ENCODE measurements at places on chromosomes 7 and 10.

DNA sequence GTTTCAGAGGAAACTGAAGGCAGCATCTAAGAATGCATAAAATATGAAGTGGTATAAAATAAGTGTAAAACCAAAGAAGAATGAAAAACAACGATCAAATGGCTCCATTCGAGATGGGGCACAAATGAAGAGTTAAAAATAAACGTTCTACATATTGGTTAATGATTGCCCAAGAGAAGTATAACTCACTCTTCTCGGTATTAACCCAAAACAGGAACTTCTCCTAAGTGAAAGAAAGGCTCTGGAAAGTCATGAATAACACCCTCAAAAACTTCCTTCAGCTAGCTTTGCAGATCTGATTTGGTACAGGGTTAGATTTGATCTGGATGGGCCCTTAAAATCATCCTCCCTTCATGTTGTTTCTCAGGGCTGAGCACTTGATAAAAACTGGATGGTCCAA is 94.3 kb upstream of the ADO start:
- no peak for DNase-seq

- DNase-seq: no peak
Observed at GRCh38 chr10:18523025-18523424, 128.4 kb downstream of the NSUN6 start.

DNA sequence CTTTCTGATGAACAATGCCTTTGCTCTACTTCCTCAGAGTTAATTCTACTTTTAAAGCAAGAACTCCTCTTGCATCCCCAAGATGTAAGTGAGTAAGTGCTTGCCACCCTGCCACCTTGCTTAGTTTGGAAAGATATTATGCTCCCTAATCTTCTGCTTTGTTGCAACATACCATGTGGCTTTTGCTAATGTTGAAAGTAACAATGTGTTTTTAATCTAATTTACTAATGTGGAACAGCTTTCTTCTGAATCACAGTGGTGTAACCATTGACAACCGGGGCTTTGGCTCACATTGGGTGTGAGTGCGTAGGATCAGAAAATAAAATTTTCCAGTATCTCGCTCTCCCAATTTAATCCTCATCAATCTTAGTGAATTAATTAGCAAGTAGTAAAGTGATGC is 254.1 kb upstream of the PTER start:
- no peak for DNase-seq

DNA sequence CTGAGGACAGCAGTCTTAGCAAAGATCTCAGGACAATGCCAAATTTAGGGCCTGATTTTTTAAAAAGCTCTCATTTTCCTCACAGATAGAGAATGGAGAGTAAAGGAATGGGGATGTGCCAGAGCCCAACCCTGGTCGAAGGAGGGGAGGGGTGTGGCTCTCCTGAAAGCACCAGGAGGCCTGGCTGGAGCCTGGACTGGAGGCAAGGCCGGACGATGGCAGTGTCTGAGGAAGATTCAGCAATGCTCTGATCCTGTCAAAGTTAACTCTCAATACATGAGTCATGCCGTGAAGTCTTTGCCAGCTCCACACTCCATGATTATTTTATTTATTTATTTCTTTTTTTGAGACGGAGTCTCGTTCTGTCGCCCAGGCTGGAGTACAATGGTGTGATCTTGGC is 108.3 kb downstream of the UPF2 start:
- DNase-seq: no peak

DNA sequence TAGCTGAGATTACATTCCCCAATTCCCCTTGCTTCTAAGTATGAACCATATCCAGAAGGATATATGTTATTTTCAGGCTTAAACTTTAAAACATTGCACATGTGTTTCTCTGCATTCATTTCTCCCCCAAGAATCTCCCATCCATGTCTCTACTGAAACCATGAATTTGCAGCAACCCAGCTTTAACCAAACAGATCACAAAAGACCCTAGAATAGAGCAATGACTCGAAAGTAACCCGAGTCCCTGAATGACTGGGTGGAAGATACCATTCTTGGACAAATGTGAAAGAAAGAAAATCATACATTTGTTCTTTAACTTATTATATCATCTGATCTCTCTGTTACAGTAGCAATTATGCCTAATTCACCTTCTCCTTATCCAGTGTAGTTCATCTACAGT is 278.7 kb downstream of the IPMK start:
- DNase-seq: no peak

DNA sequence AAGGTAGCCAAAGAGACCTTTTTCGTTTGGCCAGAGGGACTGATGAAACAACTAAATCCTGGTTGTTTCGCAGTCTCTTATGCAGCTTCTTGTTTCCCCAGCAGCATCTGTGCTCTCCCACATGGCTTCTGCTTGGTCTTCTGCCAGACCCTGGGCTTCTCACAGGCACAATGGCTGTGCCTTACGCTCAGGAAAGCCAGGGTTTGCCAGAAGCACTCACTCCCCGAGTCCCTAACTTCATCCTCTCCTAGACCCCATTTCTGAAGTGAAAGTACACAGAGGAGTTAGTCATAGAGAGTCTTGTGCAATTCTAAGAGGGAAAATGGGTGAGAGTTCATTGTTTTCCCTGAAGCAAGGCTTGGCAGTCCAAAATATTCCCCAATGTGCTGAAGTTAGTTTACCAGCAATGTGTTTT is 121.7 kb downstream of the EVX1 start:
- DNase-seq: no peak

DNA sequence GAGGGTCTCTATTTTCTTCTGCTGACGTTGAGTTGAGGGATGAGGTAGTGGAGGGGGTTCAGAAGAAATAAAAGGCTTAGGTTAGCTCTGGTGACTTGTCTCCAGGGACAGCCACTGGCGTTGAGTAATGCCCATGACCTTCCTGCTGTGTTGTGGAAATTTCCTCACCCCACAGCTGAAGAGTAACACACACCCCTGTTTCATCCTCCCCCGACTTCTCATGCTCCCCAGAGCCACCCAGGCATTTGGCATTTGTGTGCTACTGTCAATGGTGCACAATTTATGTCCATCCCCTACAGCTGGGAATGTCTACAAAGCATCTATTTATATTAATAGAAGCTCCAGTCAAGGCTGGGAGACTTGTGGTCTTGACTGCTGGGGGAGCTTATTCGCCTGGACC is 4.7 kb upstream of the TMEM72 start:
- DNase-seq: no peak

DNA sequence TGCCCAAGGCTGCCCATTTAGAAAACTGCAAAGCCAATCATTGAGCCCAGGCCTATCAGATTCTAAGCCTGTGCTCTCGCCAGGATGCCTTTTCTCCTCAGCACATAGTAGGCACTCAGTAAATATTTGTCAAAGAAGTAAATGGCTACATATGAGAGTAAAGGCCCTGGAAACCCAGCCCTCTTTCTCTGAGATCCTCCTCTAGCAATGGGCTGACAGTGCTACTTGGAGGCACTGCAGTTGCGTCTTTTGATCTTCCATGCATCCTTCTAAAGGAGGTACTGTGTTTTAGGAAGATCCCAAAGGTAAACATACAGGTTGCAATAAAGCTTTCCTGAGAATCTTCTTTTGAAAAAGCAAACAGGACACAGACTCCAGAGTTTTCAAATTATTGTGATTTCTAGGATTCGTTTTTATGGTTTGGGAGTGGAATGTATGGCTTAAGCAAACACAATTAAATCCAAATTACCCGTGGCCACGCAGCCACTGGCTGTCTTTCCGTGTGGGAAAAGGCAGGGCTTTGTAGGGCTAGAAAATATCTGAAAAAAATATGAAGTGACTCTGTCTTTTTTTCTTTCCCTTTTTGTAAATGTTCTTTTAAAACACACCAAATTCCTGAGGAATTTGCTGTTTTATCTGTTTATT is 151.3 kb upstream of the BMPER start:
- no peak for DNase-seq

DNA sequence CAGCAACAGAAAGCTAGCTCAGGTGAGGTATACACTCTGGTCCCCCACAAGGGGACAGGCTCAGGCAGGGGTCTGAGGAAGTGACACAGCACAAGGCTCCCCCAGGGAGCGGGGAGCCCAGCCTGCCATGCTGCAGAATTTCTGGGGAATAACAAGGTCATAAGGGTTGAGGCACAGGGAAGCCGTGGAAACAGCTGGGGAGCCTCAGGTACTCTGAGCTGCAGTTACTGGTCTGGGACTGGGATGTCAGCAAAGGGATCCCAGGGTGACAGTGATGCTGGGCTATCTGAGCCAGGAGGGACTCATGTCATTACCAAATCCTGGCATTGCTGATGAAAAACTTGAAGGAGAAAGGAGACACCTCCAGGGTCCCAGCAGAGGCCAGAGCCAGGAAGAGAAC is 64.4 kb upstream of the NANOS1 start:
- DNase-seq: no peak

- no peak for DNase-seq
Observed at GRCh38 chr10:94443047-94443446, 40.7 kb downstream of the TBC1D12 start.

DNA sequence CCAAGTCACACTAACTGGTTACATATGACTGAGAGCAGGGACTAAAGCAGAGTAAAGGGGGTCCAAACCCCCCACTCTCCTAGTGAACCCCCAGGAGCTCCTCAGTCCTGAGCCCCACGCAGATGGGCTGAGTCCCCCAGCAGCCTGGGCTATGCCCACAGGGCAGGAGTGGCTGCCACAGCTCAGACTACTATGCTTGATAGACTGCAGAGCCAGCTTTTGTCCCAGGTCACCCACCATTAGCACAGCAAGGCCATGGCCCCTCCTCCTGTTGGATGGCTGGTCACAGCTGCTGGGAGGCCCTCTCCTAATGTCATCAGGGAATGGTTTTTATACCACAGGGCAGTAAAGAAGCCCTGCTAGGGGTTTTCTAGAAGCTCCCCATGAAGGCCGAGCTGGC is 46.3 kb upstream of the FGFR2 start:
- no peak for DNase-seq

DNA sequence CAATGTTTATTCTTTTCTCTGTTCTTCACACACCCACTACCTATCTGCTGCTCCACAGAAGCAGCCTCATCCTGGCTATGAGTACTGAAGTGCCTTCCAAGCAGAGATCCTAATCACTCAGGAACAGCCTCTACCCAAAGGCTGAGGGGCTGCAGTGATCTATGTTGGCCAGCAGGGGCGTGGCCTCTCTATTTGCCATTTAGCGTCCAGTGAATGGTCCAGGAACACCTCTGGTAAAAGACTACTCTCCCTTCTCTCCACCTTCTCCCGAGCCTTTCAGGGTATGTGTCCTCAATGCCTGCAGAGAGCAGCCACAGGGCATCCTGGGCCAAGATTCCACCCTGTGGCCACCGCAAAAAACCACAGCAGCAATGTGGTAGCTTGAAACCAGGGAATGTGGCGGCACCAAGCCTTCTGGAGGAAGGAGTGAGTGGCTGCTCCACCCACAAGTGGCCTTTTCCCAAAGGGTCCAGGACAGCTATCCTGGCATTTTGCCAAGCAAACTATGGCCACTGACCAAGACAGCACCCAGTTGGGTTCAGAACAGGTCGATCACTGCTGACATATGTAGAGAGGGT is 70.9 kb downstream of the SYPL1 start:
- peak; percentile 29 for DNase-seq

GRCh38 chr10:7084280-7085005 is 326.4 kb downstream of the SFMBT2 start:
- no peak for DNase-seq

- DNase-seq: no peak
Observed at GRCh38 chr10:123821136-123821535, 70.5 kb downstream of the CPXM2 start.

DNA sequence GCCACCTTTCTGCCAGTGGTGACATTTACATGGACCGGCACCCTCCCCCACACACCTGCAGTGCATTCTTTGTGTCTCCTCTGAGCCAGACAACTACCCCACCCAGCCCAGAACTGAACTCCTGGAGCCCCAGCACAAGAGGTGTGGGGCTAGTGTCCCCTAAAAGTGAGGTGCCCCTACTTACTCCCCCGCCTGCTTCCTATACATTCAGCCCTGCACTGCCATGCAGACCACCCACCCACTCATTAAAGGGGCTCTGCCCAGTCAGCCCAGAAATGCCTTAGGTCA is 1.9 kb downstream of the SAP25 start:
- no peak for DNase-seq

GRCh38 chr10:75751232-75751631 is 319.8 kb downstream of the LRMDA start:
- DNase-seq: no peak

DNA sequence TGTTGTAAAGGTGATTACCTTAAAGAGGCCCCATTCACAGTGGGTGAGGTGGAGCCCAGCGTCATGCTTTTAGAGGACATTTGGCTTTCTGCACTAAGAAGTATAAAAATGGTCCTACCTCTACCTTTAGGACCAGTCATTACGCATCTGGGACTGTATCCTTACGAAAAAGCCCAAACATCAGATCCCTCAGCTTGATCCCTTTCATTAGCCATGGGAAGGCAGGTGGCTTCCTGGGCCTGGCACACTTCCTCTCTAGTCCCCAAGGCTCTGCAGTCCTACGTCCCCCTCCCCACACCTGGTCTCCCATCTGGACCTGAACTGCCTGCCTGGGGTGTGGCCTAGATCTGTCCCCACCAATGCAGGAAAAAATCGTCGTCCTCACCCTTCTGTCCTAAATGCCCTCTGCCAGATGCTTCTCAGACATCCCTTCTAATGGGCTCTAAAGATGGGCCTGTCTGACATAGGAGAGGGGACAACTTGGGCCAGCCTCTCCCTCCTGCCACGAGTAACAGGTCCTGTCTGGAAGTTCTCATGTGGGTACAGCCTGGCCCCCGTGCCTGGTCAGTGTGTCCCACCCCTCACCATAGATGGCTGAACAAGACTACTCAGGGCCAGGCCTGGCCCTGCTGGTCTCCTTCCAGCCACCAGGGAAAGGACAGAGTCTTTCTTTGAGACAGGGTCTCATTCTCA is 11.8 kb upstream of the SLC18A3 start:
- no peak for DNase-seq

DNA sequence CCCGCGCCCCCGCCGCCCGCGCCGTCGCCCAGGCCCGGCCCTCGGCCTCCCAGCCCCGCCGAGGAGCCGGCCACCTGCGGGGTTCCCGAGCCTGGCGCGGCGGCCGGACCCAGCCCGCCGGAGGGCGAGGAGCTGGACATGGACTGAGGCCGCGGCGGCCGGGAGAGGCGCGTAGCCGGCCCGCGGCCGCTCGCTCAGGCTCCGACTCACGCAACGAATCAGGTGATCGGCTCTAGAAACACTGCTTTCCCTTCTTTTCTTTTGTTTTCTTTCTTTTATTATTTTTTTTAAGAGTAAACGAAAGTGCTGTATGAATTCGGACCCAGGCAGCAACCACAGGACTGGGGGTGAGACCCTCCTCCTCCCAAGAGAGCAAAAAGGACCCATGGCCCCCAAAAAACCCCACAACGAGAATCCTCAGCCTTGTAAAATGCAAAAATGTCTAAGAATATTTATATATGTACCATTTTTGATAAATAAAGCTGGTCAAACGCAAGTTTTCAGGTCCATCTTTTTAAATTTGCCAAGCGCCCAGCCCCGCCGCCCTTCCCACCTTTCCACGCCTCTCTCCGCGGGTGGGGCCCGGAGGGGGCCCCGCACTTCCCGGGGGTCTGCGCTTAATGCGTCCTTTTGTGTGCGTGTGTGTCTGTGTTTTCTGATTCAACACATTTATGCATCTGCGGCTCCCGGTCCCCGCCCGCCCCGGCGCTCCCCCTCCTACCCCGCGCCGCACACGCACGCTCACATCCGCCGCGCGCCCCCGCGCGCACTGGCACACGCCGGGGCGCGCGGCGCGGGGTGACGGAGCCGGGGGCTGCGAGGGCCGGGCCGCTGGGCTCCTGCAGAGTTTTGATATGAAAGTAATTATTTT is 4.4 kb downstream of the UNCX start:
- no peak for DNase-seq

GRCh38 chr10:14757986-14758385 is 16.7 kb downstream of the FAM107B start:
- DNase-seq: no peak

All from CD4-positive, alpha-beta T cell treated with Interferon gamma for 1 hour (primary cell).